ENCODE measurements at places on chromosomes 2 and 18.

GRCh38 chr18:10401930-10402329 is 52.5 kb upstream of the APCDD1 start:
- DNase-seq = no peak

GRCh38 chr2:190119923-190120590 is 57.5 kb upstream of the MSTN start:
- no peak for DNase-seq

- no peak for DNase-seq
Measured at GRCh38 chr18:50359806-50360205, 15.0 kb upstream of the SKA1 start.

GRCh38 chr18:34050661-34051060 is 174.1 kb downstream of the NOL4 start:
- DNase-seq = no peak

DNA sequence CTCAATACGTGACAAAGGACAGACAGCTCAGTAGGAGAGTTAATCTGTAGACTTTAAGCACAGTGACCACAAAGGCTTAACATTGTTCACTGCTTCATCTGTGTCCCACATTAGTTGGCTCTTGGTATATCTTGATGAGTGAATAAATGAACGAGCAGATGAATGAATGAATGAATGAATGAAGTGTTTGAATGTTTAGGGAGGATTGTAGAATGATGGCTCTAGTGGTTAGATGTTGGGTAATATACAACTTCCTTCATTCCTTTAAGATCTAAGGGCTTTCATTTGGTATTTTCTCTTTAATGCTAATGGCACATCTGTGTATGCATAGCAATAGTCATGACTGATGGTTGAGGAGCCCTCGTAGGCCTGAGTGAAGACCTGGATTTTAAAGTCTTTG is 40.5 kb downstream of the ZNF407 start:
- DNase-seq = no peak

- no peak for DNase-seq
Measured at GRCh38 chr2:23506531-23507266, 121.7 kb downstream of the KLHL29 start.

- no peak for DNase-seq
Measured at GRCh38 chr2:3323360-3324035, 54.1 kb downstream of the EIPR1 start.
